Right renal cortex interstitium (tissue), 3 donors: ENCODE measurements at places on chromosomes 16 and 17.

- DNase-seq, result no peak
Measured at GRCh38 chr16:79776243-79776847, 175.8 kb upstream of the MAF start.

- DNase-seq, result no peak
Measured at GRCh38 chr17:51487947-51488346, 227.6 kb downstream of the UTP18 start.

- no peak for DNase-seq
Measured at GRCh38 chr17:48127371-48128051, 19.9 kb downstream of the SNX11 start.

DNA sequence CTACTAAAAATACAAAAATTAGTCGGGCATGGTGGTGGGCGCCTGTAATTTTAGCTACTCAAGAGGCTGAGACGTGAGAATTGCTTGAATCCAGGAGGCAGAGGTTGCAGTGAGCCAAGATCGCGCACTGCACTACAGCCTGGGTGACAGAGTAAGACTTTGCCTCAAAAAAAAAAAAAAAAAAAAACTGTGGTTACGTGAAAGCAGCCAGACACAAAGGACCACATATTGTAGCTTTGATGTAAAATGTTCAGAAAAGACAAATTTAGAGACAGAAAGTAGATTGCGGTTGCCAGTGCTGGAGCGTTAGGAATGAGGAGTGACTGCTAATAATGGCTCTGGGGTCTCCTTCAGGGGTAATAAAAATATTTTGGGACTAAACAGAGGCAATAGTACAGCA, 4.0 kb upstream of the MEAK7 start:
- DNase-seq, result no peak

GRCh38 chr16:6777624-6778023, 555.0 kb upstream of the RBFOX1 start:
- DNase-seq, result no peak

DNA sequence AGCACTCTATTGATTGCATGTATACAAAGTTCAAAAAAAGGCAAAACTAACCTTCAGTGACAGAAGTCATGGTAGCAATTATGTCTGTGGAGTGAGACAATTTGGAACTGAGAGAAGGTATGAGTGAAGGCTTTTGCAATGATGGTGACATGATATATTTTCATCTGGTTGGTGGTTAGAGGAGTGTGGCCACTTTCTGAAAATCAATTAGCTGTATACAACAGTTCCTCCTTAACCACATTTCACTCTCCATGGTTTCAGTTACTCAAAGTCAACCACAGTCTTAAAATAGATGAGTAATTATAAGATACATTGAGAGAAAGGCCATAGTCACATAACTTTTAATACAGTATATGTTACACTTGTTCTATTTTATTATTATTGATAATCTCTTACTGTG, 26.2 kb downstream of the ADAMTS18 start:
- no peak for DNase-seq
